Activated gamma-delta T cell treated with Interleukin-2 at 50 U/mL for 16 hours (primary cell): ENCODE measurements at places on chromosomes 12 and 14.

DNA sequence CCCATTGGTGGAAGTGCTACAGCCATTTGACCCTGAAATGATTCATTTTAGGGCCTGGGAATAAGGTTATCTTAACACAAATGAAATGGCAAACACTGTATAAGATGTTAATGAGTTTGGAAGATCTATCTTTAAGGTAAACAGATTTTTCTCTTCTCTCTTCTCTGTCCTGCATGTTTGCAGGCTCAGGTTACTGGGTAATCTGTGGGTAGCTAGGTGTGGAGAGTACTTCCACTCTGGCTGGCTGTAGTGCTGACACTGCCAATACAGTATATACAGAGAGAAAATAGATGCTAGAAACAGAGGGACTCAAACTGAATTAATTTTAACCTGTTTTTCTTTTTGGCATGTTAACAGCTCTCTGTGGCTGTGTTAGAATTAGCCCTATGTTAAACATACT is 84.6 kb downstream of the SLC38A6 start:
- no peak for DNase-seq

GRCh38 chr12:76554405-76555230 is 5.0 kb downstream of the OSBPL8 start:
- no peak for DNase-seq

GRCh38 chr12:124517260-124518050 is 50.0 kb downstream of the NCOR2 start:
- DNase-seq = no peak

GRCh38 chr12:116489116-116489515 is 70.1 kb upstream of the MAP1LC3B2 start:
- no peak for DNase-seq

GRCh38 chr14:85010186-85010585 is 519.8 kb upstream of the FLRT2 start:
- no peak for DNase-seq

DNA sequence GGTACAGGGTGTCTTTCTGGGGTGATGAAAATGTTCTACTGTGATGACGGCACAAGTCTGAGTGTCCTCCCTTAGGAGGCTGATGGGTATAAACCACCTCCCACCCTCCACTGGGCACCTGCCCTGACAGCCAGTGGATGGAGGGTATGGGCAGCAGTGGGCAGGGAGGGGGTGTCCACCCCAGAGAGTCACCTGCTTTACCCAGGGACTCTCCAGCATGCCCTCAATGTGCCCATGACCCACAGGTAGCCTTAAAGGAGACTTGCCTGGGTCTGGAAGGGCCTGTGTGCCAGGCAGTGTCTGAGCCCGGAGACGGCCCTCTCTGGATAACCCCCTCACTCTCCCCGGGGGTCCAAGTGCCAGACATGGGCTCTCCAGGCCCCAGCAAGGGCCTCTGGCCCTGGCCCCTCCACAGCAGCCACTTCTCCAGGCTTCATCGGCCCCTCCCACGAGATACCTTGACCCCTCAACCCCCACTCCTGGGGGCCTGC is 38.8 kb downstream of the CCNK start:
- DNase-seq = no peak

- DNase-seq = no peak
These were observed 15.3 kb upstream of the CERS5 start for GRCh38 chr12:50182461-50182860.

- DNase-seq = no peak
These were observed 15.0 kb downstream of the KCTD10 start for GRCh38 chr12:109461846-109462756.

- DNase-seq = no peak
These were observed 60.7 kb downstream of the GALNT9 start for GRCh38 chr12:132268674-132269073.

DNA sequence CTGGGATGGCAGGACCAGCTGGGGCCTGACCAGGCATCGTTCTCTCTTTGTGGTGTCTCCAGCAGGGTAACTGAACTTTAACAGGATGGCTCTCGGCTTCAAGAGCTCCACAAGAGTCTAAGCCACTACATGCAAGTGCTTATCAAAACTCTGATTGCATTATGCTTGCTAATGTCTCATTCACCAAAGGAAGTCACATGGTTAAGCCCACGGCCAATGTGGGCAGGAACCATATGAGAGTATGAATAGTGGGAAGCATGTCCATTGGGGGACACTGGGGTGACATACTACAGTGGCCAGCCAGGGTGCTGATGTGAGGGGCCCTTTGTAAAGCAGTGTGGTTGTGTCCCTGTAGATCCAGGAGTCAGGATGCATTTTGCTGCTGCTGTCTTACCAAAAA is 35.0 kb upstream of the KCNA5 start:
- DNase-seq = no peak

DNA sequence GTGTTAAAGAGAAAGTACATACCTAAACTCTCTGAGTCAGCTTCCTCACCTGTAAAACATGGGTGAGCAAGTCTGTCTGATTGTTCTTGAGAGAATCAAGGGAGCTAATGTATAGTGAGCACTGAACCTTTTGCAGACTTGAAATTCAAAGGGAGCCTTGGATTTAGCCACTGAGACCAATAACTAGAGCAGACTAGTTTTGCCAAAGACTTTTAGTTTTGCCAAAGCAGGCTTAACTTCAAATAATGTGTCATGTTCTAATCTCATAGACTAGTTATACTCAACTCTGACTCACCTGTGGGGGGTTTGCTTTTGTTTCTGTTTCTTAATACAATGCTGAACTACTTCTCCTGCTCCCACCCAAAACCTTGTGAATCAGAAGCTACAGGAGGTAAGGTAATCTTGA is 123.7 kb downstream of the SLC25A21 start:
- DNase-seq = no peak

DNA sequence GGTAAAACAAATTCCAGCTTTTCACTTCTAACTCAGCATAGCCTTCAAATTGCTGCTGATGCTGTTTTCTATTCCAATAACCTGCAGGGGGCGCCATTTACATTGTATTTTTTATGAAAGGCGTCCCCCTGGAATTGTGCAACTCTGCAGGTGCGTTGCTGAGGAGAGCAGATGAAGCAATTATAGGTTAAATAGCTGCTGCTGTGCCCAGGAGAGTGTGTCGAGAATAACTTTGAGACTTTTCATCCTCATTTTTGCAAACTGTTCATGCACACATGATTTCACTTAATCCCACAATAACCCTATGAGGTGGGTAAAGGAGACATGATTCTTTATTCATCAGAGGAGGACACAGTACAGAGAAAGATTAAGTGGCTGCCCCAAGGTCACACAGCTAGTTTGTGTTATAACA is 75.7 kb downstream of the MYRFL start:
- peak; percentile 62 for DNase-seq

GRCh38 chr14:52911904-52912303 is 38.9 kb downstream of the FERMT2 start:
- DNase-seq = no peak

DNA sequence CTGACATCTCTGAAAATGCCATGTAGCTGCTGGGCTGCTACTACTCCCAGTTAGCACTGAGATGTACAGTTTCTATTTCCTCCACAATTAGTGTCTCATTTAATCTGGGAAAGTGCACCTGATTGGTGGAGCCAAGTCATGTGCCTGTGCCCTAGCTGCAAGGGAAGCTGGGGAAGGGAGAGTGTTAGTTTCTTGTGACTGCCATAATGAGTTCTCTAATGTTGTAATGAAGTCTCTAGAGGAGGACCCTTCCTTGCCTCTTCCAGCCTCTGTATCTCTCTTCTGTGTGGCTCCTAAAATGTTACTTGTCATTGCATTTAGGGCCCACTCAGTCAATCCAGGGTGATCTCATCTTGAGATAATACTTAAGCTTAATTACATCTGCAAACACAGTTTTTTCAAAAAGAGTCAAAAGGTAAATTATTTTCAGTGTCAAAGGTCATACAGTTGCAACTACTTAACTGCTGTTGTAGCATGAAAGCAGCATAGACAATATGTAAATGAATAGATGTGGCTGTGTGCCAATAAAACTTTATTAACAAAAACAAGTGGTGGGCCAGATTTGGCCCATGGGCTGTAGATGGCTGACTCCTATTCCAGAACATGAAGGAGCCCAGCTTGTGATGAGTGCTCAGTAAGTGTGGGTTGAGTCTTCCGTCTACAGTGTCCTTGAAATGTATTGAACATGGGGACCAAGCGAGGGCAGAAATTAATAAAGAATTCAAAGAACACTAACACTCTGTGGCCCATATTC is 137.2 kb upstream of the MAP1LC3B2 start:
- DNase-seq = no peak

GRCh38 chr14:23573384-23574015 is 5.1 kb downstream of the JPH4 start:
- no peak for DNase-seq

DNA sequence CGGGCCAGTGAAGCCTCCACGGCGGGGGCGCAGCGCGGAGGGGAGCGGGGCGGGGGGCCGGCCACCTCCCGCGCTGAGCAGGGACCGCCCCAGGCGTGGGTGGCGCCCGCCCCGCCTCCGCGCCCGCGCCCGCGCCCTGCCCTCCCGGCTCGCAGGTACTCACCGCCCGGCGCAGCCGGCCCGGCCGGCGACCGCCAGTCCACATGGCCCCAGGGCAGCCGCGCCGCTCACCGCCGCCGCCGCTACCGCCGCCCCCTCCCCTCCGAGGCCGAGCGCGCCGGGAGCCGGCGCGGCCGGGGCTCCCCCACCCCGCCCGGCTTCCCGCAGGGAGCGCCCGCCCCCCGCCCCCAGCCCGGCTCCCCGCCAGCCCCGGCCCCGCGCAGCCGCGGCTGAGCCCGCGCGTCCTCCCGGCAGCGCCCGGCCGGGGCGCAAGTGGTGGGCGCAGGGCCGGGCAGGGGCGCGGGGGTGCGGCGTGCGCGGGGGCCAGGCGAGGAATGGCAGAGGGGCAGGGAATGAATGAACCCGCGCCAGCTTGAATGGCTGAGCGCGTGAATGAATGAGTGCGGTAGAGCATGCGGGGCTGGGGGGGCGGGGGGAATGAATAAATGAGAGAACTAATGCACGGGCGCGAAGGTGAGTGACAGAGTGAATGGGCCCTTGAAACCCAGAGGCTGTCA is at the start of gene BEGAIN:
Gene BEGAIN (minus strand): TSS at position 332 of the 677 bp plus-strand sequence. CDS start 127 bp downstream, at position 205.
- DNase-seq = no peak

GRCh38 chr14:68757618-68758081 is 35.2 kb downstream of the ZFP36L1 start:
- DNase-seq = no peak

DNA sequence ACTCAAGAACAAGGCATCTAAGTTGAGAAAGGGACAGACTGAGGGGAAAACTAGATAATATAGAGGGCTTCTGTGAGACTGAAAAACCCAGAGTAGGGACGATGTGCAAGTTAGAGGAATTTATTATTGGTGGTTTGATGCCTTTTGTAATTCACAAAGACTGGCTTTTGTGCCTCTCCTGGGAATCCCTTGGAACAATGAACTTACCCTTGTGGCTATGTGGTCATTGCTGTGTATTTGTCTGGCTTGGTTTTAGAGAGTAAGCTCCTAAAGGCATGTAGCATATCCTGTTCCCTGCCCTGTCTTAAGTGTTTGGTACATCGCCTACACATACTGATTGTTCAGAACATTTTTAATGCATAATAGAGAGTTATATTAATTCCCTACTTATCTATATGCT is 26.6 kb downstream of the DCN start:
- no peak for DNase-seq

DNA sequence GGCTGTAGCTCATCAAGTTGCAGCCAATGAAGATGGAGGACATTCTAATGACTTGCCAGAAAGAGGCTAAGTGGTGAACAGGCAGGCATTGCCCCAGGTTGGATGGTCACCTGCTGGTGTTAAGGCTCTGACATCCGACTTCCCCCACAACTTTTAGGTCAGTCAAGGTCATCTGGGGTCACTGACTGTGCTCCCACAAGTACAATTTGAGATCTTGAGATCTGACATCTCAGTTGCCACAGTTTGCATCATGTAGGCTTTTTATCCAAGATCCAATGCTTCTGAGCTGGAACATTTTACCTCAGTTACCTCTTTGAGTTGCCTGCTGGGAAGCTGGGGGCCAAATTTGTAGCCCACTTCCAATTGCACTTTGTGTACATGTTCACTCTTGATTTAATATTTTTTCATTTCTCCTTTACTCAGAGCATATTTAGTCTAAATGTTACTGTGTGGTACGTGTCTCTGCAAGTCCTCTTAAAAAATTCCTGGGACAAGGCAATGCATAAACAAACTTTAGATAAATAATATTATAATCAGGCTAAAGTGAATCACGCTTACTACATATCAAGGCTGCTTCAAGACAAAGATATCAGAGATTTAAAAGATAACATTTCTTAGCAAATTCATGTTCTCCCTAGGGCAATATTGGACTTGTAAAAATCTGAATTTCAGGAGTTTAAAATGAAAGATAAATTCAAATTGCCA is 61.4 kb downstream of the SEL1L start:
- DNase-seq = no peak

DNA sequence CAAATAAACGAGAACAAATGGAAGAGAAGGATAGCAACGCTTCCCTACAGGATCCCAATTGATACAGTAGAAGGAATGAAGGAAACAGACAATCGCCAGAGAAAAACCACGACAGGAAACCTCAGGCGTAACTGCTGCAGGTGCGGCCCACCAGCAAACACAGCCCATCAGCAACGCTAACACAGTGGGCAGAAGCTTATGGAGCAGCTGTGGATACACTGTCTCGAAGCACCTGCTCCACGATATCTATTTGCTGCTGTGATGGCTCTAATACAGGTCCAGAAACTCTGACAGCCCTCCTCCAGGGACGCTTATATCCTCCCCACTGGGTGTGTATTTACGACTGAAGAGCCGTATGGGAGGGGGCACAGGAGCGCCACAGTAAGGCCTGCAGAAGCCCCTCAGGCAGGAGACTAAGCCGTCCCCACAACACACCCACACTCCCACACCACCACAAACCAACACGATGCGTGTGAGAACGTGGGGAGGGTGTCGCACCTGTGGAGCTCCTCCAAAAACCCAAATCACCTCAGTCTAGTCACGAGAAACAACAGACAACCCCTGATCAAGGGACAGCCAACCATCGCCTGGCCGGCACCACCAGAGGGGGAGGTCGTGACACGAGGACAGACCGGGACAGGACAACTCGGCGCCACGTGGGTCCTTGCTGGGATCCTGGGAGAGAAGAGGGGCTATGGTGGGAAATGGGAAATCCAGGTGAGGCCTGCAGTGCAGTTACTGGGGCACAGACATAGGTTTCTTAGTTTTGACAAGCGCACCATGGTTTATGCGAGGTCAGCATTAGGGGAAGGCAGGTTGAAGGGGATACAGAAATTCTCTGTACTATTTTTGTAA is 24.0 kb downstream of the POLE start:
- no peak for DNase-seq

GRCh38 chr14:68927956-68928675 is 51.0 kb downstream of the ACTN1 start:
- no peak for DNase-seq

- no peak for DNase-seq
These were observed 20.1 kb upstream of the RPLP0 start for GRCh38 chr12:120220838-120221575.

- DNase-seq = no peak
These were observed 211.0 kb downstream of the SSPN start for GRCh38 chr12:26406391-26406790.

GRCh38 chr14:101965770-101966722 is 1.7 kb downstream of the DYNC1H1 start:
- DNase-seq = no peak

GRCh38 chr12:111435661-111436201 is 30.0 kb downstream of the SH2B3 start:
- DNase-seq = no peak

GRCh38 chr14:55881577-55882241 is 236.5 kb upstream of the PELI2 start:
- DNase-seq = no peak
